M059J (cell line): ENCODE measurements at places on chromosomes 2 and 18.
A peak's percentile ranks its signal among the peaks of the same experiment; 100 is the strongest.

DNA sequence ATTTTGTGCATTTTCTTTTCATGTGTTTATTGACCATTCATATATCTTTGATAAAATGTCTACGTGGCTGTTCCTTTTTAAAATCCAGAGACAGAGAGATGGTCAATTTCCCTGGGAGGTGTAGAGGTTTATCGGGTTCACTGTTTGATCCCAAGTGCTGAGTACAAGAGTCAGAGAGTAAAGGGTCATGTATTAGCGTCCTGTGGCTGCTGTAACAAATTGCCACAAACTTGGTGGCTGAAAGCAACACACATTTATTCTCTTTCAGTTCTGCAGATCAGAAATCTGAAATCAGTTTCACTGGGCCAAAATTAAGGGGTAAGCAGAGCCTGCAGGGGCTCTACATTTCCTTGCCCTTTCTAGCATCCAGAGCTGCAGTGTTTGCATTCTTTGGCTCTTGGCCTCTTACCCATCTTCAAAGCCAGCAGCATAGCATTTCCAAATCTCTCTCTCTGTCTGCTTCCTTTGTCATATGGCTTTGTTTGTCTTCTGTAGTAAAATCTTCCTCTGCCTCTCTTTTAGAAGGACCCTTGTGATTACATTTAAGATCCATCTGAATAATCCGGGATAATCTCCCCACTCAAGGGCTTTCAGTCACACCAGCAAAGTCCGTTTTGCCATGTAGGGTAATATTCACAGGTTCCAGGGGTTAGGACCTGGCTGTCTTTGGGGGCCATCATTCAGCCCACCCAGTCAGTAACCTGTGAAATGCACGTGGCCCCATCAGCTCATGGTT is 49.9 kb downstream of the TMEM17 start:
- no peak for DNase-seq

DNA sequence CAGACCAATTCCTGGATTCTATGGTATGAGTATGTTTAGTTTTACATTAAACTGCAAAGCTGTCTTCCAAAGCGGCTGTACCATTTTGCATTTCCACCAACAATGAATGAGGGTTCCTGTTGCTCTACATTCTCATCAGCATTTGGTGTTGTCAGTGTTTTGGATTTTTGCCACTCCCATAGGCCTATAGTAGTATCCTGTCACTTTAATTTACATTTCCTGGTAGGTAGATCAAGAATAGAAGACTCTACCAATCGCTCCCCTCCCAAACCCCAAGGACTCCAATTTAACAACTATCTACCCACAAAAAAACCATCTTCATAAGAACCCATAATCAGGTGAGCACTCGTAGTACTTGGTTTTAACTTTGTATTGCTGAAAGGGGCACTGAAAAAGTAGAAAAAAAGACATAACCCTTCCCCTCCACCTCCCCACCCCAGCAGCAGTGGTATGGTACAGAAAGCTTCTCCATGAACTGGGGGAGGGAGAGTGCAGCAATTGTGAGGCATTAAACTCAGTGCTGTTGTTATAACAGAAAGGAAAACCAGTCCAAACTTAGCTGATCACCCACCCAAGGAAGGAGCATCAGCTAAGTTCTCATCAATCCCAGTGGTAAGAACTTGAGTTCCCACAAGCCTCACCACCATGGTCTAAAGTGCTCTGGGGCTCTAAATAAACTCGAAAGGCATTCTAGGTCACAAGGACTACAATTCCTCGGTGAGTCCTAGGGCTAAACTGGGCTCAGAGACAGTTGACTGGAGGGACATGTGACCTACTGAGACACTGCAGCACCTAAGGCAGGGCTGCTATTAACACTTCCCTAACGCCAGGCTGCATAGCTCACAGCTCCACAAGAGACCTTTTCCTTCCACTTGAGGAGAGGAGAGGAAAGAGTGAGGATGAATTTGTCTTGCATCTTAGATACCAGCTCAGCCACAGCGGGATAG is 35.5 kb upstream of the CYTIP start:
- DNase-seq: no peak

GRCh38 chr18:12569791-12570190 is 88.1 kb downstream of the SPIRE1 start:
- DNase-seq: no peak

GRCh38 chr18:22094358-22094734 is 75.0 kb upstream of the GATA6 start:
- no peak for DNase-seq

DNA sequence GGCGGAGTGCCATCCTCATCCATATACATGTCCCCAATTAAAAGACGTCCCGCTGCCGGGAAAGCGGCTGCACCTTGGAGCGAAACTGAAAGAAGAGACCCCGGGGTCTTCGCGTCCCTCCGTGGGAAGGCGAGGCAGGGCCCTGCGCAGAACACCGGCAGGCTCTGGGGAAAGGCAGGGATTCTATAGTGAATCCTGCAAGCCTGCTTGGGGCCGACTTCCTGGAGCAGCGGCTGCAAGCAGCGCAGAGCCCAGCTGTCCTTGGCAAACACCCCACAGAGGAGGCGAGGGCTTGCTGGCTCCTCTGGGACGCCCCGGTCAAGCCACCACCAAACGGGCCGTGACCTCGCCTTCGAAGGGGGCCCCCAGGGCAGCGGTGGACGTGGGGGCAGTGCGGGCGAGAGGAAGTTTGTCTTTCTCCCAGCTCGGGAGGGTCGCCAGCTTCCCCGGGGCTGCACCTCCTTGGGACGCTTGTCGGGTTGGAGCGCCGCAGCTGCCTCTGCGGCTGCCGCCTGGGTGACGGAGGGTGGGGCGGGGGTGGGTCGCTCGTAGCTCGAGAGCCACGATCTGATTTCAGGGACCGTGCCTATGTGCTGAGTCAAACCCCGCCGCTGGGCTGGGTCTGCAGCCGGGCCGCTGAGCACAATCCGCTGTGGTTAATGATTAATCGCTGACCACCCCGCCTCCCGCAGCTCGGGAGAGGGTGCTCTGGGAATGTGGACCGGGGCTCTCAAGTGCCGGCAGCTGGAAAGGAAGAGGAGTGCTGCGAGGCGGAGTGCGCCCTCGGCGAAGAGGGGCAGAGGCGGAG is 486 bp upstream of the GPR39 start:
- peak; percentile 99 for DNase-seq

DNA sequence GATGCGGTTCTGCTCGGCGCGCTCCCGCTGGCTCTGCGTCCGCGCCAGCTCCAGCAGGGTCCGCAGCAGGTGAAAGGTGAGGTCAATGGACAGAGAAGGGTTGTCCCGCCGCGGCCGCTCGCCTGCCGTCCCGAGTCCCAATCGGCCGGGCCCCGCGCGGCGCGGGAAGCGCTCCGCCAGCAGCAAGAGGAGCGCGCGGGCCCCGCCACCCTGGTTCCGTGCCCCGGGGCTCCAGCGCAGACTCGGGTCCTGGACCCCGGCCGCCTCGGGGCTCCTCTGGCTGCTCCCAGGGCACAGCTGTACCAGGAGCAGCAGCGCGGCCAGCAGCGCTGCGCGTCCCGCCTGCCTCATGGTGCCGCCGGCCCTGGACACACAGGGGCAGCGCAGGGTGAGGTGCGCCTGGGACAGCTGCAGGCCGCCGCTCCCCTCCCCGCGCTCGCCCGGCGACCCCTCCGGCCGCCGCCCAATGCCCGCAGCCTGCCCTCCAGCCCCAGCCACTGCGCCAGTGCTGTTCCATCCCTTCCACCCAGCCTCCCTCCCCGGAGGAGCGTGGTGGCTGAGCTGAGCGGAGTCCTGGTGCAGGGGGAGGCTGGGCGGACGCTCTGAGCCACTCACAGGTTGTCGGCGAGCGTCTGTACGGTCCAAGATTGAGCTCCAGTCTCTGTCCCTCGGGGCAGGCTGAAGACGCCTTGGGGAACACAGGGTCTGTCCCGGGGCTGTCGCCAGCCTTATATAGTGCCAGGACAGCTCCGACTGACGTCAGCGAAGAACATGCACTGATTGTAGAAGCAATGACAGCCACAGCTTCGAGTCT is 493 bp downstream of the UCN start:
- no peak for DNase-seq

DNA sequence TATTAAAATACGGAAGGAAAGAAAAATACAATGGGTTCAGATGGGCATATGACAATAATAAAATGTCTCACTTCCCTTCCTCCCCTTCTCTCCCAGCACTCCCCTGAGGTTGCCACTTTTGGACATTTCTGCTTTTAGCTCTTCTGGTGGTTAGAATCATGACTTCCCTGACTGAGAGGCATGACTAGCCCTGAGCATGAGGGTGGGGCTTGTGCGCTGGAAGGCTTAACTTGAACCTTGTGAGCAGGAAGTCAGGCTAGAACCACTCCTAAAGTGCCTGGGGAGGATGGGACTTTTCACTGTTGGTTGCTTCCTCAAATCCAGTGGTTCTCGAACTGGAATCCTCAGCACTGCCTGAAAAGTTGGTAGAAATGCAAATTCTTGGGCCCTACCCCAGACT is 19.7 kb upstream of the ARHGAP25 start:
- DNase-seq: no peak
